ENCODE measurements at places on chromosomes 1 and 21.

DNA sequence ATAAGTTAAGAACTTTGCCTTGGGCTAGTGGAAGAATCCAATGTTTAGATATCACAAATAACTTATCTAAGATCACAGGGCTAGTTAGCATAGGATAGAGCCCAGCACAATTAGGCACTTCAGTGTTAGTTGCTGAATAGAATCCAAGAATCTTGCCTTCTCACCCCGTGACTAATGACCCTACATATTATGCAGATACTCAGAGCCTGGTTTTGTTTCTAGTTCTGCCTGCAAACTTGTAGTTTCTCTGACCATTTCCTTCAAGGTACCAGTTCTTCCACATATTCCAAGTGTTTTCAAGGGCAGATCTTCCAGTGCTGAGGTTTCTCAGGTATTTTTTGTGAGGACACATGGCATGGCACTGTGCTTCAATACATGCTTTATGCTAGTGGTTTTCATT, 239.3 kb downstream of the KCNK2 start:
- DNase-seq, result no peak

DNA sequence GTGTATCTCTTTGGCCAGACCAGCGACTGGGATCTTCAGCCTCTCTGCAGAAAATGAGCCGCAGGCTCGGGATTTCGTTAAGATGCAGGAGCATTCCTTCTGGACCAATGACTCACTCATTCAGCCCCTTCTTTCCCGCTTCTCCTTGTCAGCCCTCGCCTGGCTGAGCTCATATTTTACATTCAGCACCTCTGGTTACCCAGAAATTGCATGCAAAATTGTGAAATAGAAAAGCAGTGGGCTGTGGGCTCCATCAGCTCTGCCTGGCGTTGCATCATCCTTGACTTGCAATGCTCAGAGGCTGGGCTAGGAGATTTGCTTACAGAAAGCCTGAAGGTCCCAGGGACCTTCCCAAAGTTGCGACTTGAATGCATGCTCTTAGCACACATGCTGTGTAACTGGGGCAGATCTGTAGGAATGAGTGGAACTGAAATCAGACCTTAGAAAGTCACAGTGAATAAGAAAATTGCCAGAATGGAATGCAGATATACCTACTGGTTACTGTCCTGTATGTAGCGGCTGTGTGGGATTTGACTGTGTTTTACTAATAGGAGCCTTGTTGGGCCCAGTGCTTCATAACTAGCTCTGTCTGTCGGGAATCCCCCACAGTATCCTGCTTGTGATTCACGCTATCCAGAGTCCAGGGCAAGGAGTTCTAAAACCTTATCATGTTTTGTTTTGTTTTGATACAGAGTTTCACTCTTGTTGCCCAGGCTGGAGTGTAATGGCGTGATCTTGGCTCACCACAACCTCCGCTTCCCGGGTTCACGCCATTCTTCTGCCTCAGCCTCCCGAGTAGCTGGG, 444.8 kb downstream of the KIF26B start:
- peak; percentile 57 for DNase-seq

- DNase-seq, result no peak
Observed at GRCh38 chr1:16189003-16189402, 23.4 kb downstream of the ARHGEF19 start.

DNA sequence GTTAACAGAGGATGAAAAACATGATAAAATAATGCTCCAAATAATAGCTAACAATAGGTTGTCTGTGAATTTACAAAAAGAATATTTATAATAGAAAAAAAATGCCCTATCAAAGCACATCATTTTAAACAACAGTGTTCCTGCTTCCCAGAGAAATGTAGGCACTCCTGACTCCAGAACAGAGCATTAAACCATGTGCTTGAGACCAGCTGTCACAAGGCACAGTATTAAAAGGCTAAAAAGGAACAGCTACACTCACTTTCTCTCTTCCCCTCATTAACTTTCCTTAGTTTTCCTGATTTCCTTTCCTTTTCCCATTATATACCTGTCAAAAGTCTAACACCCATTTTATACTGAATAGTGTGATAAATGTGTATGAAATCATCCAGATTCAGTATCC, 10.9 kb downstream of the VAV3 start:
- no peak for DNase-seq

GRCh38 chr1:155006601-155007101, 4.0 kb downstream of the ZBTB7B start:
- DNase-seq, result peak; percentile 48

DNA sequence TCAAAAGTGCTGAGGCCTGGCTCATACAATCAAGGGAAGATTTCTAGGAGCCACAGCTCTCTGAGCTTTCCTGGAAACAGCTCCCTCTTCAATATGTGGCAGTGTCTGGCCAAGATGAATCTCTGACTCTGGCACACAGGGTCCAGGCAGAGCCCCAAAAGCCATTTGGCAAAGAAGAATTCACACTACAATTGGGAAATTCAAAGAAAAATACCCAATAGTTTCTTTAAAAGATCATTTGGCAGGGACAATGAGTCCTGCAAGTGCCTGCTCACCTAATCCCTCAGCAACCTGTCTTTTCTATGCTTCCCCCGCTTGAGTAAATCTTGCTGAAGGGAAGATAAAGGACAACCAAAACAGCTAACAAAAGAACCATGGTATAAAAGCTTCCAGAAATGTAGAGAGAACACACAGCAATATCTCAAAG, 124.6 kb downstream of the TGFBR3 start:
- DNase-seq, result no peak

DNA sequence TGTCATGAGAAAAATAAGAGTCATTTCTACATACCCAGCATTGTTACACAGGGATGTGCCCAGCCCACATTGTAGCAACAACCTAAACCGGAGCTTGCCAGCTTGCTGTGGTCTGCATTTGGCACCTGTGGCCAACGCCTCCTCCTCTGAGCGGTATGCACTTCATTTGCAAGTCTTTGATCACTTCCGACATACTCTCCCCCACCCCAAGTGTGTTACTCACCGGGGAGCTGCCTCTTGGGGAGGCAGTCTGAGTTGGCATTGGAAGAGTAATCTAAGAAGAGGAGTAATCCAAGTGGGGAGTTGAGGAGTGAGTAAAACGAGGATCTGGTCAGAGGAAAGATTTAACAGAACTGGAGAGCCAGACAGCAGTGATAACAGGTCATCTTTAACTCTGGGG, 3.8 kb downstream of the BCL9 start:
- peak; percentile 41 for DNase-seq

- DNase-seq, result no peak
Observed at GRCh38 chr1:118636004-118636403, 352.1 kb downstream of the TBX15 start.

DNA sequence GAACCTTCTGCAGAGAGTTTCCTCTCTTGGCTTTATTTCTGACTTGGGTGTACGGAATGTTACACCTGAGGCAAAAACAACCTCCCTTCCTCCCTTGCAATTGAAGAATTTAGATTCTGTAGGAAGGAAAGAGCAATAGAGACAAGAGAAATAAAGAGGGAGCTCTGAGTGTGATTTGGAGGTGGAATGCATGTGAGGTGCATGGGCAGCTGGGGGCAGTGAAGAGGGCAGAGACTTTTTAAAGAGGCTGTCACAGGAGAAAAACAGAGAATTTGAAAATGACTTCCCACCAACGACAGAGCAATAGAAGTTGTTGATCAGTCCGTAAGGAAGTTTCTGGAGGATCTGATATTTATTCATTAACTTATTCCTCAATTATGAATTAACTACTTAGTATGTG, 172.0 kb upstream of the B3GALT2 start:
- DNase-seq, result no peak

- no peak for DNase-seq
Observed at GRCh38 chr1:212595787-212596714, 12.5 kb upstream of the ATF3 start.

- peak; percentile 79 for DNase-seq
Observed at GRCh38 chr1:33086384-33086850, 5.5 kb downstream of the AZIN2 start.

GRCh38 chr21:31064803-31065202, 26.5 kb upstream of the KRTAP19-8 start:
- DNase-seq, result no peak

GRCh38 chr1:44636688-44637598, 37.3 kb downstream of the TMEM53 start:
- no peak for DNase-seq

DNA sequence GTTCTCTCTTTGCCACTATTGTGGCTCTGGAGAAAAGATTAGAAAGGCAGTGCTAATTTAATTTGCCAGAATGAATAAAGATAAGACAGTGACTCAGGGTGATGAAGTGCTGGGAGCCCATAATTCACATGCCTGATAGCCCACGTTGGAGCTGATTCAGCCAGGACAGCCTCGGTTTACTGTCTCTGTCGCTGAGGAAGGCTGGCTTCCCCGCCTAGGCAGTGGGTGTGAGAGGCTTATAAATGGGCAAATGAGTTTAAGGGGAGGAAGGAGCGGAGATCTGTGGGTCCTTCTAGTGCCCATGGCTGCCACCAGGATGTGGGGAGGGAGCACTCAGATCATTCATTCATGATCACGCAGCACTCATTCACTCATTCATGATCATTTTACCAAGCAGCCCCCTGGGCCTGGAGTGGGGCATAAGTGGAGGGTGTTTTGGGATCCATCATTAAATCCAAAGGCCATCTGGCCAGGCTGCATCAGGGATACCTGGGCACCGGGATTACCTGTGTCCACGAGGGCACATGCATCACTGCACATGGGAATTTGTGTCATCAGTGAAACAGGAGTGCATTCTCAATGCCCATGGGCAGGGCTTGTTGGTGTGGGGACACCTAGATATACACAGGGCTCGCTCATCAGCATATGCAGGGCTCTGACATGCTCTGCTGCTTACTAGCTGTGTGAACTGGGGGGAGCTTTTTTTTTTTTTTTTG, 315.4 kb downstream of the MATN1 start:
- DNase-seq, result no peak

DNA sequence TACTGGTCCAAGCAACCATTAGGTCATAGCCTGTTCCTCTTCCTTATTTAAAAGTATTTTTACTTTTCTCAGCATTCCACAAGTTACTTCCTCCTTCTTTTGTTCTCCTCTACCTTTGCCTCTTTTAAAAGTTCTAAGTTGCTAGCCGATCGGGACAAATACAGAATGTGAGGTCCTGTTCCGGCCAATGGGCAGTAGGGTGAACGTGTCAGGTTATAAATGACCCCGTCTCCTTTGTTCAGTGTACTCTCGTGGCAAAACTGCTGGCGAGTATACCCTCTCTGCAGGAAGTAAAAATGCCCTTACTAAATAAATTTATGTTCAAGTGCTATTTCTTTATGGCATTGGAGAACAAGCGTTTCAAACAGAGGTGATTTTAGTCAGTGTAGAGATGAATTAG, 2.5 kb downstream of the ADCY10 start:
- no peak for DNase-seq

GRCh38 chr1:159869607-159870006, 7.2 kb upstream of the VSIG8 start:
- DNase-seq, result no peak

GRCh38 chr1:53024117-53024516, 37.9 kb upstream of the PODN start:
- DNase-seq, result no peak

- no peak for DNase-seq
Observed at GRCh38 chr1:104706631-104707147, 957.0 kb downstream of the AMY1C start.

DNA sequence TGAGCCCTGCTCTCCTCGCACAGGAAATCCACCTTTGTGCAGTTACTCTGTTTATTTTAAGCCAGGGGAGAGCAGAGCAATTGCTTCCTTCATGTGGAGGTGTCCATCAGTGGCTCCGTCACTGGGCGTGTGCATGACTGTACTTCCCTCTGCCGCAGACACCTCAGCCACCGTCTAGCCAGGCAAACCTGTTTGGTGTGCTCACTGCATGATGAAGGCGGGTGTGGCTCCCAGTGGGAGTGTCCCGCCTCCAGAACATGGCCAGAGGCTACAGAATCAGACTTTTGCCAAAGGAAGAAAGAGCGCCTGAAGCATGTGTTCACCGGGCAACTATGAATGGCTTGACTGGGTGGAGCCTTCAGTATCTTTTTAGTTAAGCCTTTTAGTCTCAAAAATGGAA, 26.1 kb upstream of the LAMC2 start:
- DNase-seq, result no peak

- no peak for DNase-seq
Observed at GRCh38 chr21:36852293-36852692, 114.2 kb downstream of the HLCS start.

GRCh38 chr1:197424380-197424779, 156.3 kb downstream of the CRB1 start:
- no peak for DNase-seq

DNA sequence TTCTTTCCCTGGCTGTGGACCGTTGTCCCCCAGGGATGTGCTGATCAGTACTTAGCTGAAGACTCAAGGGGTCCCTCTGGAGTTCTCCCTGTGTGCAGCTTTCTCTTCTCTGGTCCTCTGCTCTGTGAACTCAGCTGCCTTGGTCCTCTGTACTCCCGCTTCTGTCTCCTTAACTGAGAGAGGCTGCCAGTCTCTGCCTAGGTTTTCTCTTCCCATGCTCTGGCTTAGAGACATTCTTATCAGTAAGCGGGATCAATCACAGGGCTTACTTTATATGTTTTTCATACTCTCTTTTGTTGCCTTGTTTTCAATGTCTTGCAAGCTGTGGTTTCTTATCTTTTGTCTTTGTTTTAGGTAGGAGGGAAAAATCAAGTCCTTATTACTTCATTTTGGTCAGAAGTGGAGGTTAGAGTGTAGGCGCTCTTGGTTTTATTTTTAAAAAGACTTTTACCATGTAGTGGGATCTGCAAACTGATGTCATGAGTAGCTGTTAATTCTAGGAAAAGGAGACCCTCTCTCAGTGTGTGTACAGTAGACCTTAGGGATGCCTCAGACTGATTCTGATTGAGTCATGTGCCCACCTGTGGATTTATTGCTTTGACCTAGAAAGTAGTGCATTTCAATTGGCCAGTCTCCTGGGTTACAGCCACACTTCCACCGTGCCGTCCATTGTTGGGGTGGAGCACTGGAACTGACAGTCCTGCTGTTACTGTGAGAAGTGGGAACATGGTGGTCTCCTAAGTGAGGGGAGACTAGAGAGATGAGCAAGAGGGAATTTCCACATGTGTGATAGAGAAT, 46.6 kb downstream of the TTC3 start:
- DNase-seq, result no peak

DNA sequence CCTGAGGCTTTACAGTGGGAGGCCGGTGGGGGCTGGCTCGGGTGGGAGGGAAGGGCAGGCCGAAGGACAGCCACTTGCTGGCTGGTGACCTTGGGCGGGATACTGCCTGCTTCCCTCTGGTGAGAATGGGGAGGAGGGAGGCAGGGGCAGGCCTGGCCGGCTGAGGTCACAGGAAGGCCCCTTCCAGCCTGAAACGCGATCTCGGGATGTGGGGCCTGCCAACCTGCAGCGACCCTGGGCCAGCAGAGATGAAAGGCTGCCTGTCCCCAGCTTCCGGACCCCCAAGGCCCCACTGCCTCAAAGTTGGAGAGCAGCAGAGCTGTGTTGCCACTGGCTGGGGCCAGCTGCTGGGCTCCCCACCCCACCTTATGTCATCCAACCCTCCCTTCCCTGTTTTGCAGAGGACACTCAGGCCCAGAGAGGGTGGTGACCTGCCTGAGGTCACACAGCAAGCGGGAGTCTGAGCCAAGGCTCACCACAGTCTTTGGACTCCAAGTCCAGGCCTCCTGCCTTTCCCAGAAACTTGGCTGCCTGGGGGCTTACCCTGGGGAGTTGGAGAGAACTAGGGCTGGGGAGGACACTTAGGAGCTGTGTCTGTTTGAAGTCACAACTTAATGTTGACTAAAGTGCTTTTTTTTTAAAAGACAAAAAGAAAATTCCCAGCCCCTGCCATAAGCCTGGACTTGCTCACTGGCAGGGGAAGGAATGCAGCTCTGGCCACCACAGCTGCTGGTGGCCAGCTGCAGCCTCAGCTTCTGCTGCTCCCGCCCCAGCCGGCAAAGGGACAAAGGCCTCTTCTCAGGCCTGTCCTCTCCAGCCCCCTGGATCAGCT, 14.8 kb upstream of the WASF2 start:
- peak; percentile 93 for DNase-seq
